ENCODE measurements at places on chromosomes 7 and 10.

DNA sequence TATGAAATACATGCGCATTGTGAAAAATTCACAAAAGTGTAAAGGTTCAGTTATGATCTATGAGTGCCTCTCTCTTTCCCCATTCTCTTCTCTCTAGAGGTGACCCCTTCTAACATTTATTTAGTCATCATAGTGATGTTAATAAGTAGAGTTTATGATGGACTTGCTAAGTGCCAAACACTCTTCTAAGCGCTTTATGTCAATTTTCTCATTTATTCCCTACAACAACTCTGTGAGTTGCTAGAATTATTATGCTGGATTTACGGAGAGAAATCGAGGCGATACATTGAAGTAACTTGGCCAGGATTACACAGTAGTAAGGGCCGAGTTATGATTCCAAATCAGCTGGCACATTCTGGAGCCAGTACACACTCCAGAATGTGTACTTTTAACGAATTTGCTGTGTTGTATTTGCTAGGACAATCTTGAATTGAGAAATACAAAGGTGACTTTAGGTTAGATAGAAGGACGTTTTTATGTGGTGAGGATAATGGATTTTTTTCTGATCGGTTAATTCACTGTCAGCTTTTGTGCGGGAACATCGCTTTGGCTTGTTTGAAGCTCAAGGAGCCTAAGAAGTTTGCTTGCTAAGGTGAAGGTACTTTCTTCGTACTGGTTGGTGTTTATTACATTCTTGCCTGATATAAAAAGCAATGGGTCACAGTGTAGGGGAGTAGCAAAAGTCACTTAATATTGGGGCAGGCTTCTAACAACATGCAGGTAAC is 1.4 kb downstream of the ATRNL1 start:
- DNase-seq: no peak

DNA sequence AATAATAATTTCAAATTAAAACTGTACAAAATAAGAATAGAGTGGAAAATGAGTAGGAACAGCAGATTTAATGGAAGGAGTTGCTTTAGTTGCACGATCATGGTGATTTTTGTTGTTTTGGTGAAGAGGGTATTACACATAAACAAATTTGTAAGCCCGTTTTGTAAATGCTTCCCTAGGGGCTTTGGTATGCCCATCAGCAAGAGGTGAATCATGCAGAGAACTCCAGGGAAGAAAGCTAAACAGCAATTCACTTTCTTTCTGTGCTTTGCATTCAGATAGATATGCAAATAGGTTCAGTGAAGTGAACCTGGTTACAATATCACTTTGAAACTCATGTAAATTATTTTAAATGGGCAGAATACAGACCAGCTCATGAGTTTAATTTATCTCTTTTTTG is 422.2 kb upstream of the MTPN start:
- no peak for DNase-seq

DNA sequence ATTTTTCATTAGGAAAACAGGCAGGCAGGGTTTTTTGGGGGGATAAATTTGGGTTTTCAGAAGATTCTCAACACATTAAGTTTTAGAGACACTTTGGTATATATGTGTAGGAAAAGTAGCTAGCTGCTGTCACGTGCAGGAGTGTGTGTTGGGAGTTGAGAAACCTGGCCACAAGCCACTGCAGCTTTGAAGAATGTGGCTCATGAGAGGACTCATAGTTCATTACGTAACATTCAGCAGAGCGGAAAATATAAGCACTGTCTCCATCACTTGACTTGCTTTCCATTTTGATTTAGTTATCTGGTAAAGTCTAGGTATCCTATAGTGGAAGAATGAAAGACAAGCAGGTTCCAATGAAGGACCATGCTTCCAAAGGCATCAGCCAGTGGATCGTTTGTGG is 31.2 kb downstream of the SMNDC1 start:
- no peak for DNase-seq

DNA sequence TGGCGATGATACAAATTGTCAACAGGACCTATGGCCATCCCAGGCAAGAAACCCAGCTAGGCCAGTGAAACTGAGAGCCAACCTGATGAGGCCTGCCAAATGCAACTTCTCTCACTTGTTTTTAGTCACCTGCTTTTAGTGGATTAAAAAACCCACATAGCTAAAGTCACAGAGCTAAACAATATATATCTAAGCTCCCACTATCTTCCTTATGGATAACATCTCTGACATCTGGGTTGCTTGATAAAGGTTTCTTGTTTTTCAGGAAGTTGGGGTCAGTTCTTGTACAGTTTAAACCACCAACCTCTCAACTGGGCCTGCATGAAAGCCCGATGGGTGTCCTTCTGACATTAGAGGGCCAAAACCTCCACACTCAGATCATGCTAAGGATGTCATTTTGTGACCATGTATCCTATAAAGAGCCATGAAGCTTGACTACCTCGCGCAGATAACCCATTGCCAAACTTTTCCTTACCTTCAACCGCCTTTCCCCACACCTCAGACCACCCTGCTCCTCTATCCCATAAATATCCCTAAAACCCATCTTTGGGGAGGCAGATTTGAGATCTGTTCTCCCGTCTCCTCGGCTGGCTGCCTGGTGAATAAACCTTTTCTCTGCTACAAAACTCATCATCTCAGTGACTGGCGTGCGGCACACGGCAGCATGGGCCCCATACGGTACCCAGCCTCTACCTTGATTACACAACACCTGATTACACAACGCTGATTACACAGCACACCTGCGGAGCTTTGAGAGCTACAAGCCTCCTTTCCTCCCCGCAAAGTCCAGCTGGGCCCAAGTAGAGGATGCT is 797 bp upstream of the STMP1 start:
- no peak for DNase-seq

DNA sequence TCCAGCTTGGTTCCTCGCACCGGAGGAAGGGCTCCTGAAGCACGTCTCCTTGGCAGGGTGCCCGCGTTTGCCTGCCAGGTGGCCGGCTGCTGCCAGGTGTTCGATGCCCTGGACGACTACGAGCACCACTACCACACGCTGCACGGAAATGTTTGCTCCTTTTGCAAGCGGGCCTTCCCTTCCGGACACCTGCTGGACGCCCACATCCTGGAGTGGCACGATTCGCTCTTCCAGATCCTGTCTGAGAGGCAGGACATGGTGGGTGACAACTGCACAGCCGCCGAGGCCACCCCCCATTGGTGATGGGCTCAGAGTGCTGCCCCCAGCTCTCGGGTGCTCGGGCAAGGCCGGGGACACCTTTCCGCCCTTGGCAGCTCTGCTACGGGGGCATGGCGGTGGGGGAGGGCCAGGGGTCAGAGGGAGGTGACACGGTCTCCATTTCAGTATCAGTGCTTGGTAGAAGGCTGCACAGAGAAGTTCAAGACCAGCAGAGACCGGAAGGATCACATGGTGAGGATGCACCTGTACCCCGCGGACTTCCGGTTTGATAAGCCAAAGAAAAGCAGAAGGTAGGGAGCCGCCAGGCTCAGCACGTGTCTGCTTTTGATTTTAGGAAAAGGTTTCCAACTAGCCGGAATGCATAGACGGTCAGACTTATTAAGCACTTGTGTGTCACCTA is 1.1 kb downstream of the ZNF511 start:
- no peak for DNase-seq

GRCh38 chr7:55794527-55794926 is 68.0 kb downstream of the SEPTIN14 start:
- no peak for DNase-seq

DNA sequence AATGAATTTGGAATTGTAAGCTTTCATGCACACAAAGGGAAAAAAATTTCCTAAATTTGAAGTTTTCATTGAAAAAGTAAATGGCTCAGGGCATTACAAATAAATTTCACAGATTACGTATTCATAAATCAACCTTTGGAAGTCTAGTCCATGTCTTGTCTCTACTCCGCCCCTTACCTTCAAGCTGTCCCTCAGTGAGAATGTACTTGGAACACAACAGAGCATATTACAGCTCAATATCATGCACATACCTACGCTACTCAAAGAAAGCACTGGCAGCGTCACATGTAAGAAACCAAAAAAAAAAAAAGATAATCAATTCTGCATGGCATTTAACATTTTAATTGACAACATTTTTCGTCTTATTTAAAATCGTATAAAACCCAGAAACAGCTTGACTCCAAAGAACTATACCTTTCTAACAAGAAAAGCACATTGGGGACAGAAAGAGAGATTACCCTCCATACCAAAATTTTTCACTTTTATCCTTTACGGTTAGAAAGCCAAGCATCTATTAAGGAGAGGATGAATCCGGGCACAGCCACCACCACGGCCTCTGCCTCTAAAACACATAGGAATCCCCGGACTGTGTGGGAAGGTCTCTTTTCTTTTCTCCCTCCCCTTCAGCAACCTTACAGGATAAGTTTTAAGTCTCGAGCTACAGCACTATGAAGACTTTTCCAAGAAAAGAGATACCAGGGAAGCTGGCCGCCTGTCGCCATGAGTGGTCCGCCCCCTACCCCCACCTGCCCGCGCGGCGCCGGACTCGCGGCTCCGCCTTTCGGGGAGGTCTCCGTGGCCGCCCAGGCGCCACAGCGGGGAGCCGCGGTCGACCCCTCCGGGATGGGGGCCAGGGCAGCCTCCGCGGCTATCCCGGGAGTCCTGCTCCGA is 1.1 kb downstream of the JMJD1C start:
- DNase-seq: no peak

DNA sequence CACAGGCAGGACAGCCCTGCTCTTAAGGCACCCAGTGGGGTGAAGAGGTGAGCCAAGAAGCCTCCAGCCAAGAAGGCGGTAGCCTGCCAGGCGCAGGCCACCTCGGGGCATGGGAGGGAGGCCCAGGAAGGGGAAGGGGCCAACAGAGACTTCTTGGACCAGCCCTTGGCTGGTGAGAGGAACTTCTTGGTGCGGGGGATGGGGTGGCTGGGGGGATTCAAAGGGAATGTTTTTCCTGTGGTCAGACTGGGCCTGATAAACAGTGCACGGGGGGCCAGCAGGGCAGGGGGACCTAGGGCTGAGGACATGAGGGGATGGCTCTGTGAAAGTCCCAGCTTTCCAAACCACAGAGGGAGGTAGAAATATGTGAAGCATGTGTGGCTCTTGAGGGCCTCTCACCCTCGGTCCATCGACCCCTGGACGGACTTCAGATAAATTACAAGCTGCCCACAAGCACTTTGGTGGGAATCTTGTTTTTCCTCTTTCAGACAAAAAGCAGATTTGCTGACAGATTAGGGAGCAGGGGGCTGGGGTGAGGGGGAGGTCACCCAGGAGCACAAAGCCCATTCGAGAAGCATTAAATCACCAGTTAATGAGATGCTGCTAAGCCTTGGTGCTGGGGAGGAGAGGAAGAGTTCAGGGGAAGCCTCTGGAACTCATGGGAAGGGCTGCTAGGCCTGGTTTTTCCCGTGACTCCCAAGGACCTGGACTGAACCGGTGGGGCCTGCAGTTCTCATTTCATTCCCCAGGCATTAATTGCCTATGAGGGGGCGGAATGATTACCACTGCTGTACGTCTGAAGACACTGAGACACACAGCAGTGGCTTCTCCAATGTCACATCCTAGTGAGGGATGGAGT is 11.3 kb downstream of the CRYGN start:
- no peak for DNase-seq

DNA sequence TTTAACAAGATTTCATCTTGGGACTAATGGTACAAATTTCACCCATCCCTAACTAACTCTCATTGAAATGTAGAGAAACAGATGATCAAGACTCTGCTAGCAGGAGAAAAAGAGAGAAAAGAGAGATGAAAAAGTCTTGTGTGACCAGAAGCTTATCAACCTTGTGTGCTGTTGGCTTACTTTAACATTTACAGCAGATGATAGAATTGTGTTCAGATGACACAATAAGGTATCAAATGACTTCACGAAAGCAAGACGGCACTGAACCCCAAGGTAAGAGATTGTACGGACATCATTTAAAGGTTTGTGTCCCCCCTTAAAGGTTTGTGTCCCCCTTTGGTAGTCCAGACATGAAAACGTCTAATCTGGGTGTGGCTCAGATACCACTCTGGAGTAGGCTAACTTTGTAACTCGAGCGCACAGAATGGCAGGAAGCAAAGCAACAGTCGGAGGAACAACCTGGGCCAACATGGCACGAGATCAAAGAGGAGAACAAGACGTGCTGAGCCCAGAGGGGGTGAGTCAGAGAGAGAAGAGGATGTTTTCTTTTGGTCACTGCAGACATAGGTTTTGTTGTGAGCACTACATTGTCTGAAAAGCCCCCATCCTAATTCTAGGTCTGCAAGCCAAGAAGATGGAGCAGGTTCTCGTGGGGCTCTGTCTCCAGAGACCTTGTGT is 10.4 kb upstream of the LMBR1 start:
- no peak for DNase-seq

GRCh38 chr10:77212632-77213031 is 425.0 kb downstream of the KCNMA1 start:
- DNase-seq: no peak

DNA sequence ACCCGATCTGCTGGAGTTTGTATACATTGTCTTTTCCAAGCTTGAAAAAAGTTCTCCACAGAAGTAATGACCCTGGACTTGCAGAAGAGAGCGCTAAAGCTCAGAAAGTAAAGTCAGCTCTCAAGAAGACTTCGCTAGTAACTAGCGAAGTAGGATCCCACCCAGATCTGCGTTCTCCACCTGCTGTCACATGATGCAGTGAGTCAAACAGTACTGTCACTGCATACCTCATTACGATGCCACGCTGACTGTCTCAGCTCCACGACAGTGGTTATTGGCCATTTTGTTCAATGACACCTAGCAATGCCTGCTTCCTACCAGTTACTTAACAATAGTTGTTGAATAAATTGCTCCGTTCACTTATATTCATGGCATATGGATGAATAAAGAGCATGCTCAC is 29.7 kb upstream of the SEC61G start:
- peak; percentile 81 for DNase-seq

DNA sequence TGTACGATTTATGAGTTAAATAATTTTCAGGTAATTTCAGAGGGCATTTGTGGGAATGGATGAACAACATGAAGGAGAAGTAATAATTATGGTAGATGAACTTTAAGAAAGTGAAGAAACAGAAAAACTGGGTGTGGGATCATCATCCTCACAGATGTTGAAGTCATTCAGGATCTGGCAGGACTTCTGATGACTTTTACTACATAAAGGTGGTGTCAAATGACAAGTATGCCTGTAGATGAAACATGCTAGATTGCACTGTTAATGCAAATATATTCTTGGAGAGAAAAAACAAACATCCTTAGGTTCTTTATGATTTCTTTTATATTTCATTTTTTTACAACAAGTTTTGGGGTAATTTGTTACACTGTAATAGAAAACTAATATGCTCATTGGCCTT is 230.2 kb downstream of the PCLO start:
- DNase-seq: no peak

DNA sequence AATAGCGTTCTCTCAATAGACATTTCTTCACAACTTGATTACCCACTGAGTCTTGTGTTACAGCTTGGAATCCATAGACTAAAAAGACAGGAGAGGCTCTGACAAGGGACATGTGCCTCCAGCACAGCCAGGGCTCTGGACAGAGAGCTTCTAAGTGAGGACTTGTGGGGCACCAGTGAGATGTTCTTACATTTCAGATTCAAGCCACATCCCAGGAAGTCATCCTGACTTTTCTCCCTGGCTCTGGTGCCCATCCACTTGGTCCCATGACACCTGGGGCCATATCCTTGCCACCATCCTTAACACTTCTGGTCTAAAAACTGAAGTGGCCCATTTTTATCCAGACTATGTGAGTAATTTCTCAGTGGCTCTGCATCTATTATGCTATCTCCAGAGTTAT is 440.1 kb downstream of the TCERG1L start:
- DNase-seq: no peak

Data from NCI-H1694 treated with DMSO at 0.1 percent for 48 hours (cell line).